ENCODE measurements at places on chromosomes 5 and 9.

DNA sequence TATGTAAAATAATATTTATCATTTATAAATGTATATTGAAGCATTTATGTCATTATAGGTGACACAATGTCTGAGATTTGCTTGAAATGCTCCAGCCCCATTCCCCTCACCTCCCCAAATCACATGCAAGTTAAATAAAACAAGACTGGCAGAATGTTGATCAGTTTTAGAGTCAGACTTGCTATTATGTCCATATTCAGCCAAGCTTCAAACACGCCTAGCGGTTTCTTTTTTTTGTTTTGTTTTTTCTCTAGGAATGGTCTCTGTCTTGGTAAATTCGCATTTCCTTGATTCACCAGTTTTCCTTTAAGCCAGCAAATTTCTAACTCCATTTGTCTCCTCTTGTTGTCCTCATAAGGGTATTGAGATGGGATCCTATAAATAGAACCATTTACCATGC lies 153.0 kb upstream of the HMHB1 start:
- no peak for DNase-seq

DNA sequence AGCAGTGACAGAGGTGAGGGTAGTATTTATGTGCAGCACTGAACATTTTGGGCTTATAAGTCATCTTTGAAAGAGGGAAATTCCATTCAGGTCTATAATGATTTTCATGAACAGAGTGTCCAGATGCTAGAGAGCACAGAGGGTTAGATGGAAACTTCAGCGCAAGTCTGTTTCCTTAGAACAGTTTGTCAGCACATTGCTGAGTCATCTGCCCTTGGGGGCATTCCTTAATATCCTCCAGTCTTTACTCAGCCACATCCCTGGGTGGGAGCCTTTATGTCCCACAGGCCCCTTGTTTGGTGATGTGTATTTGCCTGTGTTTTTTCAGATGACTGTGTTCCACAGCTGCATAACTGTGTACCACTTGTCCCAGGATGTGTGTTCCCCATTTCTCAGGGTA lies 138.5 kb upstream of the S1PR3 start:
- peak; percentile 93 for DNase-seq

DNA sequence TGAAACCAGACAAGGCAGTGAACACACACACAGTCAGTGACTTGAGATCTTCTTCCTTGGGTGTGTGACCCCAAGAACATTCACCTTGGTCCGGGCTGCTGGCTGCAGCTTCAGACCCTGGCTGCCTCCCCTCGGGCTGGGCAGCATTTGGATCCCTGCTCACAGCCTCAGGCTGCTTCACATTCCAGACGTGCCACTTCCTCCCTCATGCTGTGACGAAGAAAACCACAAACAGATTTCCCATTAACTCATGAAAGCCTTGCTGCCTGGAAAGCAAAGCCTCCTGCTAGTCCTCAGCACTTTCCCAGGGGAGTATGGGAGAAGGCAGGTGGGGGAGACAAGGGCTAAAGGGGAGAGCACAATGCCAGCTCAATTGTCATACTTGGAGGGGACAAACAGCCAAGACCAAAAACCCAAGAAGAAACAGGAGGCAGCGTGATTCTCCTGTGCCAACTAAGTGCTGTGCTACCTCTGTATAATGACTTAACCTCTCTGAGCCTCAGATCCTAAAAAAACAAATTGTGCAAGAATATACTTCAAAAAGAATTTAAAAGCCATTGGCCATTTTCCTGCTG lies 594.6 kb upstream of the BRINP1 start:
- peak; percentile 89 for DNase-seq

- DNase-seq, result peak; percentile 42
These were observed 140.1 kb upstream of the FBXL17 start for GRCh38 chr5:108521841-108522506.

DNA sequence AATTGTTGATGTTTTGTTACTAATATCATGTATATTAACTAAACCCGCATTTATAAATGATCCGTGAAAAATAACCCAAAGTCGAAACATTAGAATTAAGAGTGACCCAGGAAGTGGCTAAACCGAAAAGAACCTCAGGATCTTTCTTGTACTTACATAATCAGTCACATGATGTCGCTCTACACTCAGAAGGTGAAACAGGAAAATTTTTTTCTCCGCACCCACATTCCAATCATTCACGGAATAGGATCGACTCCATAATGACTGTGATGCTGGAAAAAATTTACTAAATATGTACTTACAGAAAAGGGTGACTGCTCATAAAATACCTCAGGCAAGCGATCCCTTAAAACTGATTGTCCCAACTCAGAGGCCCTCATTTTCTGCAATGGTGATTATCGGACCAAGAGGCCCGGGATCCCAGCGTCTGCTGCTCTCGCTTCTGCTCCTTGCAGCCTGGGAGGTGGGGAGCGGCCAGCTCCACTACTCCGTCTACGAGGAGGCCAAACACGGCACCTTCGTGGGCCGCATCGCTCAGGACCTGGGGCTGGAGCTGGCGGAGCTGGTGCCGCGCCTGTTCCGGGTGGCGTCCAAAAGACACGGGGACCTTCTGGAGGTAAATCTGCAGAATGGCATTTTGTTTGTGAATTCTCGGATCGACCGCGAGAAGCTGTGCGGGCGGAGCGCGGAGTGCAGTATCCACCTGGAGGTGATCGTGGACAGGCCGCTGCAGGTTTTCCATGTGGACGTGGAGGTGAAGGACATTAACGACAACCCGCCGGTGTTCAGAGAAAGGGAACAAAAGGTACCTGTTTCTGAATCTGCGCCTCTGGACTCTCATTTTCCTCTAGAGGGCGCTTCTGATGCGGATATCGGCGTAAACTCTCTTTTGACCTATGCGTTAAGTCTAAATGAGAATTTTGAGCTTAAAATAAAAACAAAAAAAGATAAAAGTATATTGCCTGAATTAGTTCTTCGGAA lies at the start of gene PCDHA12:
Gene PCDHA12, plus strand, starts transcription at position 224 of the 981 bp plus-strand sequence. Its CDS starts 165 bp downstream, at position 389.
- DNase-seq, result no peak

DNA sequence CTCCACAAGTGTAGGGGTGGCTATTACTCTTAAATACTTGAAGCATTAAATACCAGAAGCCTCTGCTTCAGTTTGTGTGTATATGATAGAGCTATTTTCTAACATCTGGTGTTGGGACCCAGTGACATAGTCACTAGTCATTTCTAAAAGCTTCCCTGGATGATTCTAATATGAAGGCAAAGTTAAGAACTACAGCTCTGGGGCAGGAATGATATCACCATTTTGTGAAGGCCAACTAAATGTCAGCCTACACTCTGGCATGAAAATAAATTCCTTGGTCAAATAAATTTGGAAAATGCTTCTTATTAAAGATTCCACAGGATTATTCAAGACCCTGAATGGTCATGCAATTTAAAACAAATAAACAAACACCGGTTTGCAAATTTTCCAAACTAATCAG lies 197.7 kb downstream of the PLK2 start:
- peak; percentile 20 for DNase-seq

DNA sequence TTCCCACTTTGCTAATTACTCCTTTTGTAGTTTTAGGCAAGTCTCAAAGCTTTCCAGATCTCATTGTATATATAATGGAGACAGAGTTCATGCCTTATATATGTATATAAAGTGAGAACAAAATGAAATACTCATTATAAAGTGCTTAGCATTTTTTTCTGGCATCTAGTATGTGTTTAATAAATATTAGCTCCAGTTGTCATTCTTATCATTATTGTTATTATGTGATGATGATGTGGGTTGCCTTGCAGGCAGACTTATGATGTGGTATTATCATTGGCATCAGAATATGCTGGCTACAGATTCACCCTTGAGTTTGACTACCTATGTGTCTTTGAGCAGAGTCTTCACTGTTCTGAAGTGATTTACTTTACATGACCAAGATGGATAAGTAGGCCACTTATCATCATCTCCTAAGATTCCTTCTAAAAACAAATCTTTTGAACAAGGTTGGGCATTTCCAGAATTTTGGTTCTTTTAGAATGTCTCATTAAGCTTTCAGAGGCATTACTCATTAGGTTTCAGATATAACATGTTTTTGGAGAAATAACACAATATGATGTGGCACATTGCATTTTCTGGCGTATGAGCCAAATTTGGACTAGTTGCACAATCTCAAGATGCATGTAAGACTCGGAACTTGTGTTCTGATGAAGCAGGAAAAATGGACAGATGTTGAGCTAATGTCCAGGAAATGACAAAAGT lies 145.6 kb upstream of the TNC start:
- peak; percentile 48 for DNase-seq

Data from HFFc6 (cell line).